ENCODE measurements at places on chromosomes 11 and 22.

DNA sequence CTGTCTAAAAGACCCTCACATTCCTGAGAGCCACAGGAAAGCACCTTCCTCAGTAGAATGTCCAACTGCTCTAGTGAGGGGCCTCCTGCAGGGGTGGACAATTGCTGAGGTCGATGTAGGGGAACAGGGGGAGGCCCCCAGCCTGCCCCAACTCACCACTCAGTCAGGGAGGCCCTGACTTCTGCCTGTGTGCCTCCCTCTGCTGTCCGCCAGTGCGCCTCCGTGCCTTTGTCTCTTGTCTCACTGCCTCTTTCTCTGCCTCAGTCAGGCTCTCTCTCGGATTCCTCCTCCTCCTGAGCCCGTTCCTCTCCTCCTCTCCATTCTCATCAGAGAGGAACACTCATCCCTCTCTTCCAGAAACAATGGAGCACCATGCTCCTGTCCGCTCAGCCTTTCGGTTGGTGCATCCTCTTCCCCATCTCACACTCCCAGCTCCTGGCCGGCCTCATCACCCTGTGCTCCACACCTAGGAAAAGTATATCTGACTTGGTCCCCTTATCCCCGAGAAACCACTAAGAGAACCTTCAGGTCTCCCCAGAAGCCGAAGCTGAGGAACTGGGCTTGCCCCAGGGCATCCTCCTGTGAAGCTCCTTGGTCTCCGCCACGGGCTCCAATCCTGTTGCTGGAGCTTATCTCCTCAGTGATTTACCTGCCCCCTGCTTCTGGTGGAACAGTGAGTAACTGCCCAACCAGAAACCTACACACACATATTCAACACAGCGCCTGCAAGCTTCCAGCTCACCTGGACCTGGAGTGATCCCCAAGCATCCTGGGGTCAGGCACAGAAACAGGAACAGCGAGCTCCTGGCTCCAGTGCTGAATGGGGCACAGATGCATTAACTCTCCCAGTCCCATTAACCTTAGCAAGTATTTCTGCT lies 2.3 kb downstream of the B3GAT1 start:
- DNase-seq, result no peak

DNA sequence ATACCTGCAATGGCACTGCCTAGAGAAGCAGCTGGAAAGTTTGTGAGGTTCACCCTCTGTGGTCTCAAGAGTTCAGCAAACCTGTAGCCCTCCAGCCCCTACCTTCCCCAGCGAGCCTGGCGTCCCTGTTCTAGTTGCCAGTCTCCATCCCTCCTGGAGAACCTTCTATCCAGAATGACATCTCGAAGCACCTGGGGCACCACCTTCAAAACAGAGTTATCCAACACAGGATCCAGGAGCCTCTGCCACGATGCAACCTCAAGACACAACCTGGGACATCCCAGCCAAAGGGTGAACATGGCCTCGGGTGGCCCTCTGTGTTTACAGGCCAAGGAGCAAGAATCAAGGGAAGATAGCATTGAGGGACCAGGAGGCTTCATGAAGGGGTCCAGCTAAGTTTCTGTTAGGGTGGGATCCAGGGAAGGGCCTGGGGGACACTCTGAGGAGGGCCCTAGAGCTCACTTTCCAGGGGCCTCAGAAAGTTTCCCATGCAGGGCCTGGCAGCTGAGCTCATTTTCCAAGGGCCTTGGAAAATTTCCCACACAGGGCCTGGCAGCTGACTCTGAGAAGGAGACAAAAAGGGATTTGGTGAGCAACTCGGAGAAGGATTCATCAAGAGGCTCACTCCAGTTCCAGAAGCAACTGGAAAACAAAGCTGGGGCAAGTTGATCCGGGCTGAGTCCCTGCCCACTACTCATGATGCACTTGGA lies 36.9 kb upstream of the SYT13 start:
- no peak for DNase-seq

GRCh38 chr11:124751741-124752470 lies at the start of gene VSIG2:
VSIG2 (minus strand) TSS chr11:124752255; CDS start chr11:124752137, 118 bp downstream.
- DNase-seq, result no peak

GRCh38 chr11:126363706-126364248 lies 8.3 kb downstream of the ST3GAL4 start:
- DNase-seq, result no peak

All from retinal pigment epithelial cell (primary cell).